COR-L47 (cell line): ENCODE measurements at places on chromosomes 3 and 15.
A peak's percentile ranks its signal among the peaks of the same experiment; 100 is the strongest.

GRCh38 chr3:134155446-134155845 lies 95.2 kb downstream of the RYK start:
- DNase-seq: no peak

DNA sequence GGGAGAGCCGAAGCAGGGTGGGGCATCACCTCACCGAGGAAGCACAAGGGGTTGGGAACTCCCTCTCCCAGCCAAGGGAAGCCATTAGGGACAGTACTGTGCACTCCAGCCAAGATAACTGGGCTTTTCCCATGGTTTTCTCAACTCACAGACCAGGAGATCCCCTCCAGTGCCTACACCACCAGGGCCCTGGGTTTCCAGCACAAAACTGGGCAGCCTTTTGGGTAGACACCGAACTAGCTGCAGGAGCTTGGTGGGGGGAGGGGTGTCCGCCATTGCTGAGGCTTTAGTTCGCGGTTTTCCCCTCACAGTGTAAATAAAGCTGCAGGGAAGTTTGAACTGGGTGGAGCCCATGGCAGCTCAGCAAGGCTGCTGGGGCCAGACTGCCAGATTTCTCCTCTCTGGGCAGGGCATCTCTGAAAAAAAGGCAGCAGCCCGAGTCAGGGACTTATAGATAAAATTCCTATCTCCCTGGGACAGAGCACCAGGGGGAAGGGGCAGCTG lies 129.6 kb upstream of the LMCD1 start:
- no peak for DNase-seq

DNA sequence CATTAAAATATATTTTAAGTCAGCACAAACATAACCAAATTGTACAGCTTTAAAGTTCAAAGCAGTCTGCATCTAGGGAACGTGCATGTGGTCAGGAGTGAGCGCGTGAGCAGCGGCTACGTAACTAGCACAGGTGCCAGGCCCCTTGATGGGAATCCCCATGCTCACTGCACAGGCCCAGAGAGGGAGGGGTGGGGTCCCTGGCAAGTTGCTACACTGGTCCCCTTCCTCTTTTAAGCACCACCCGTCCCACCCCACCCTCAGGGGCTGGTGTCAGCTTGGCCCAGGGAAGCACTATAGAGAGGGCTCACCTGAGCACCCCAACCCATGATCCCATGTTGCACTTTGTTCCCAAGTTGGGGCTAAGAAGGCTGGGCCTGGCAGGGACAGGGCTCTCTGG lies 835 bp upstream of the GMPPB start:
- no peak for DNase-seq

DNA sequence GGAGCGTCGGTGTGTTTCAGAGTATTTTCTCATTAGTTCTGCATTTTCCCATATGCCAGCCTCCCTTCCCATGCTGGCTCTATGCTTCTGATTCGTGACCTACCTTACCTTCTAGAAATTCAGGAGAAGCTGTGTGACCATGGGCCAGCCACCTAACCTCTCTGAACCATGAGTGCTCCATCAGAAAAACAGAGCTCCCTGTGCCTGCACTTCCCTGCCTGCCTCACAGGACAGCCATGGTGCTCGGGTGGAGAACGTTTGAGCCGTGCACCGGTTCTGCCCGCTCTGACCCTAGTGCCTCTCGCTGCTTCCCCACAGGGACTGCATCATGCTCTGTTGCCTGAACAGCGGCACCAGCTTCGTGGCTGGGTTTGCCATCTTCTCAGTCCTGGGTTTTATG lies 74.5 kb upstream of the SLC6A1 start:
- no peak for DNase-seq

DNA sequence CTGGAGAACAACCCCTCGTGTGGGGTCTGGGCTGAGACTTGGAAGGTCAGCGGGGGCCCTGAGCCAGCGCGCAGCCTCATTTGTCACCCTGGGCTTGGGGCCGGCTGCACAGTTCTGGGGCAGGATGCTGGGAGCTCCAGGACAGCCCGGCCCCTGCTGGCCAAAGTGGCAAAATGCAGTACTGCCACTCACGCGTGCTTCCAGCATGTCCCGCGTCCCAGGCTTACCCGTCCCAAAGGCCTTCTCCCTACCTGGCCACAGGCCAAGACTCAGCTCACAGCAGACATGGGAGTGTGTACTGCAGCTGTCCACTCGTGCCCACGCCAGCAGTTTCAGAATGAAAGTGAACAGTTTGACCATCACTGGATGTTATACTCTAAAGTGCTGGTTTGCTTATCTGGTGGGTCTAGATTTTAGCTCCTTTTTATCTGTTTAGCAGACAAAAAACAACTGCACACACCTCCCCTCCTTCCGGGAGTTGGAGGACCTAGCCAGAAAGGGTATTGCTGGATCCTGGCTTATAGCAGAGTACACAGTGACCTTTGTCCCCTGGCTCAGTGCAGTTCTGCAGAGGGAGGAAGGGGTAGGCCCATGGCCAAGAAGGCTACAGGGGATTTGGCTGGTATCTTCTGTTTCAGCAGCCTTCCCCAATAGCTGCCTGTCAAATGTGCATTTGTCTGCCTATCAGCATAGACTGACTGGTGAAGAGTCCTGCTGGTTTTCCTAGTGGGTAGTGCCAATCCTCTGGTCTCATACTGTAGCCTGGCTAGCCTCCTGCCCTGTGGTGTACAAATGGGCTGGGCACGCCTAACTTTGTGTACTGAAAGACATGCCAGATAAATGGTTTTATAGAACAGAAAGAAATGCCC lies 23.2 kb upstream of the IP6K2 start:
- no peak for DNase-seq

DNA sequence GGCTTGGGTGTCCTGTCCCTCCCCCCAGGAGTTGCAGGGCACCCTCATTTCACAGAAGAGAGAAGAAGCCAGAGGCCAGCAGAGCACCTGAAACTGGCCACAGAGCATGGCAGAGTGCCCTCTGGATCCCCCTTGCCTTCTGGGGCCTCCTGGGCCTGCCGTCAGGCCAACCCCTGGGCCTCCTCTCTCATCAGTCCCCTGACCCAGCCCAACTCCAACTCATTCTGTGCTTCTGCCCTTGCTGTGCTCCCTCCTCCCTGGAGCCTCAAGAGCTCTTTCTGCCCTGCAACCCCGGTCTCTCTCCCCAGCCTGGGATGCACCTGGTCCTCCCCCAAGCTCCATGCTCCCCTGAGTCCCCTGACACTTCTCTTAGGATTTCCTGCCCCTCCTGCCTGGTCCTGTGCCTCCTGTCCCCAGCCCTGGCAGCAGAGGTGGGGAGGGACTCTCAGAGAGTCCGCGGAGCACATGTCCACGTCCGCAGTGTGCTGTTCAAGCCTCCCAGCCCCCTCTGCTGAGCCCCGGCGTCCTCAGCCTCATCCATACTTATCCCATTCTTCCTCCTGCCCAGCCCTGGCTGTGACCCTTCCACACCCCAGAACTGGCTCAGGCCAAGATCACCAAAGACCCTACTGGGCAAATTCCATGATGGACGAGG lies 30.5 kb upstream of the CACNA2D2 start:
- DNase-seq: no peak

DNA sequence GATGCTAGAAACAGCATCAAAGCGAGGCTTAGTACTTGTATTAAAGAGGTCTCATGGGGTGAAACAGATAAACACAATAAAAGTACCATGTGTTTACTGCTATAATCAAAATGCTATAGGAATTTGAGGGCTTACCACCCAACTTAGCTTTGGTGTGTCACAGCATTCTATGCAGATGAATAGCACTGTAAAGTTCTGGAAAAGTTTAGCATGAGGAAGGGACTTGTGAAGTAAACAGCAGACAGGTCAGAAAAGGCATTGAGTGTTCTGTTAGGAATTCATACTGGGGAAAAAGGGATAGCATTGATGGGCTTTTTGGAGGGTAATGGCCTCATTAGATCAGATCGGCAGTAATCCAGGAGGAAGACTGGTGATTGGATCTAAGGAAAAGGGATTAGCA lies 505.3 kb downstream of the NLGN1 start:
- no peak for DNase-seq

DNA sequence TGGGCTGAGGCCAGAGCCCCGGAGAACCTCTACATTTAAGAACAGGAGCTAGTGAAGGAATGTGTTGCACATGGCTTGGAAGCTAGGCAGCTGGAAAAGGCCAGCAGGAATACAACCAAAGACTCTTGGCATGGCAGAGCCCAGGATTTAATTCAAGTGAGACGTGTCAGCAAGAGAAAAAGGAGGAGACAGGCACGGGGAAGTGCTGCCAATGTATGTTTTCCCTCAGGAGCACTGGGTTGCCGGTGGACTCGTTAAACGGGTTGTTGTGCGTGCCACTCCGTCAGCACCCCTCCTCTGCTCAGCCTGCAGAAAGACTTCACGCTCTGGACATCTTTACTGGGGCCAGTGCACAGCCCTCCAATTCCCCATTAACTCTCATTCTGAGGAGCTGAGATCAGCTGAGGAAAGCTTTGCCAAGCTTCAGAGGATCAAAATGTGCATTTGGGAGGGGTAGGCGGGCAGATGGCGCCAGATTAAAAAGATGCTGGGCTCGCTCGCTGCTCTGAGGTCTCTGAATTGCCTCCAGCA lies 103.7 kb downstream of the PDZRN3 start:
- no peak for DNase-seq

GRCh38 chr15:57640930-57641682 lies 49.4 kb downstream of the MYZAP start:
- peak; percentile 11 for DNase-seq

DNA sequence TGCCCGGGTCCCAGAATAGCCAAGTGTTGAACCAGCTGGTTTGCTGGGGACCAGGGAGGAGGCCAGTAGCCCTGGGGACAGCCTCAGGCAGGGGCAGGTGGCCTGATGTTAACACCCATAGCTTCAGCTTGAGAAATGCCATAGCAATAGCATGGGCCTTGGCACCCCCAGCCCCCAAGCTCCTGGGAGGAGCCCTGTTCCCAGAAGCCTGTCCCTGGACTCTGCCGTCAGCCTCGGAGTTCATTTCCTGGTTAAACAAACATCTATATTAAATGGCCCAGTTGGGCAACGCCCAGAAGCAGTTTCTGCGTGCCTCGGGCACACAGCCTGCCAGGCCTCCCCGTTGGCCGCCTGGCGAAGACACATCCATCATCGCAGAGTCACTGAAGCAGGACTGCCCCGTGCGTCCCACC lies 58.2 kb downstream of the FGD5 start:
- DNase-seq: no peak

- no peak for DNase-seq
Observed at GRCh38 chr3:50873376-50874157, 198.8 kb downstream of the DOCK3 start.

- DNase-seq: no peak
Observed at GRCh38 chr3:119401069-119401468, 62.3 kb downstream of the TMEM39A start.

DNA sequence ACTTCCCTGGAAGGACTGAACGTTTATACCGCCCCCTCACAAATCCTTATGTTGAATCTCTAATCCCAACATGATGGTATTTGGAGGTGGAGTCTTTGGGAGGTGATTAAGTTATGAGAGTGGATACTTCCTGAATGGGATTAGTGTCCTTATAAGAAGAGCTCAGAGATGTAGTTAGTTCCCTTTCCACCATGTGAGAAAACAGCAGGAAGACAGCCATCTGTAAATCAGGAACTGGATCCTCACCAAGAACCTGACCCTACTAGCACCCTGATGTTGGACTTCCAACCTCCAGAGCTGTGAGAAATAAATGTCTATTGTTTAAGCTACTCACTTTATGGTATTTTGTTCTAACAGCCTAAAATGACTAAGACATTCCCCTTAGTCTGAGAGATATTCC lies 33.3 kb upstream of the SACM1L start:
- DNase-seq: no peak

DNA sequence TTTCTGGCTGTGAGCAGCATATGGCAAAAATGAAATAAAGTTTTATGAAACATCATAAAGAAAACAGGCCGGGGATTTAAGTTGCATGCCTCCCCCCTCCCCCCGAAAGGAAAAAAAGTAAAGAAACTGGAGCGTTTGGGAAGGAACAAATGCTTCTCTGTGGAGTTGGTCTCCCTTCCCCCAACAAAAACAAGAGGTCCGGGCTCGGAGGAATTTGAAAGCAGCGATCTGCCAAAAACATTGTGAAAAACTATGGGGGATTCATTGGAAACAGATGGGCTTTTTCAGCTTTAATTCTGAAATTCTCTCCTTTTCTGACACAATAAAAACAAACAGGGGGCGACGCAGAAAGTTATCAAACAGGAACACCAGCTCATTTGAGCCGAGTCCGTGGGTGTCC lies 17.0 kb downstream of the RGMA start:
- DNase-seq: no peak

DNA sequence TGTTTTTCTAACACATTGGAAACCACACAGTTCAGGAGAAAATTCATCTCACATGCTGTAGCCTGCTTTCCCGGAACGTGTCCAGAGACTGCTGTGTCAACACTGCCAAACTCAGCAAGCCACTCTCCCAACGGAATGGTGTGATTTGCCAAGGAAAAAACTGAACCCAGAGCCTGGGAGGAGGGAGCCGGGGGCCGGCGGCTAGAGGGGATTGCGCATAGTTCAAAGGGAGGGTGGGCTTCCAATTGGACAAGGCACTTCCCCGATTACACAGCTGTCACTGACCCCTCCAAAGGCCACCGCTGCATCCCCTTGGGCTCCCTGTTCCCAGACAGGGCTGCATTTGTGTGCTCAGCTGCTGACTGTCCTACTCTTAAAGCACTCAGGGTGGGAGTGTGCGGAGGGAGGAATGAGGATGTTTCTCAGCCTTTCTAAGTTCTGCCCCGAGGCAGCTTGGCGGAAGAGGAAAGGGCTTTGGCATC lies 256.2 kb downstream of the ZNF621 start:
- DNase-seq: no peak

- DNase-seq: no peak
Observed at GRCh38 chr3:174596447-174596982, 262.6 kb upstream of the NAALADL2 start.

DNA sequence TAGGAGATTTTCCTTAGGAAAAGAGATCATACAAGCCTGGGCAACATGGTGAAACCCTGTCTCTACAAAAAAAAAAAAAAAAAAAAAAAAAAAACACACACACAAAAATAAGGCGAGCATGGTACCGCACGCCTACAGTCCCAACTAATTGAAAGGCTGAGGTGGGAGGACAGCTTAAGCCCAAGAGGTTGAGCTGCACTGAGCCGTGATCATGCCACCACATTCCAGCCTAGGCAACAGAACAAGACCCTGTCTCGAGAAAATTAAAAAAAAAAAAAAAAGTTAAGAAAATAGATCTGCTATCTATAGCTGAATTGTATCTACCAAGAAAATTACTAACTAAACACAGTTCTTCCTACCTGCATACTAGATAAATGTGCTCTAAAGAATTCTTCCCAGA lies 7.1 kb downstream of the MSL2 start:
- no peak for DNase-seq

GRCh38 chr3:61414456-61414855 lies 146.9 kb upstream of the PTPRG start:
- no peak for DNase-seq
